Foreskin keratinocyte (primary cell): ENCODE measurements at places on chromosomes 1 and 21. TPM values are rescaled to one million over a fixed set of nuclear protein-coding genes. Genes with fewer than 3 reads are reported as not detected.

The CD101 gene
- 0.44 and 2.0 TPM in 2 replicates for total RNA-seq

The MTARC2 gene
- 1.3 and 1.5 TPM in 2 replicates for total RNA-seq

The NES gene
- total RNA-seq: 0.04 and 0.14 TPM in 2 replicates

The ZNF593OS gene
- total RNA-seq: not detected in 2 replicates

The SPRR1B gene
- total RNA-seq: 36.3 and 89.7 TPM in 2 replicates

The ZBED6 gene
- total RNA-seq: 18.8 and 20.1 TPM in 2 replicates

The TNNI3K gene
- not detected in 2 replicates for total RNA-seq

The IL19 gene
- not detected in 2 replicates for total RNA-seq

The CASQ1 gene
- not detected in 2 replicates for total RNA-seq

The OLFML2B gene
- 0.18 and 0.31 TPM in 2 replicates for total RNA-seq

The FAM72C gene
- total RNA-seq: 2.9 and 6.2 TPM in 2 replicates

The CFAP74 gene
- 0.03 and 0.07 TPM in 2 replicates for total RNA-seq

The AADACL4 gene
- total RNA-seq: not detected in 2 replicates

The TMEM61 gene
- total RNA-seq: 1.4 and 1.5 TPM in 2 replicates

The C1orf87 gene
- total RNA-seq: not detected in 2 replicates

The CCDC181 gene
- total RNA-seq: not detected in 2 replicates

The CYP4A11 gene
- total RNA-seq: not detected in 2 replicates

The USP25 gene
- total RNA-seq: 25.5 and 27.3 TPM in 2 replicates

The PTGER3 gene
- total RNA-seq: not detected in 2 replicates

The CHRM3 gene
- total RNA-seq: not detected in 2 replicates

The KRTAP19-1 gene
- total RNA-seq: not detected in 2 replicates

The DPM3 gene
- 37.4 and 45.2 TPM in 2 replicates for total RNA-seq

The HDGF gene
- 430 and 481 TPM in 2 replicates for total RNA-seq

The LRRC39 gene
- 0.11 TPM in 1 of 2 replicates, not detected in the other for total RNA-seq

The CLDN8 gene
- not detected in 2 replicates for total RNA-seq

The EDARADD gene
- 6.3 and 6.5 TPM in 2 replicates for total RNA-seq

The RPRD2 gene
- total RNA-seq: 16.5 and 17.7 TPM in 2 replicates

The FAF1 gene
- total RNA-seq: 67.1 and 68.7 TPM in 2 replicates

The OR2G6 gene
- total RNA-seq: not detected in 2 replicates

The HES5 gene
- total RNA-seq: 0.85 and 1.5 TPM in 2 replicates

The CELF3 gene
- not detected in 2 replicates for total RNA-seq
